Inflammatory macrophage treated with lipopolysaccharide for 1 hour (primary cell): ENCODE measurements at places on chromosomes 7 and 10.

- peak; percentile 67 for DNase-seq
These were observed 154.8 kb upstream of the PRSS58 start for GRCh38 chr7:142412551-142413193.

DNA sequence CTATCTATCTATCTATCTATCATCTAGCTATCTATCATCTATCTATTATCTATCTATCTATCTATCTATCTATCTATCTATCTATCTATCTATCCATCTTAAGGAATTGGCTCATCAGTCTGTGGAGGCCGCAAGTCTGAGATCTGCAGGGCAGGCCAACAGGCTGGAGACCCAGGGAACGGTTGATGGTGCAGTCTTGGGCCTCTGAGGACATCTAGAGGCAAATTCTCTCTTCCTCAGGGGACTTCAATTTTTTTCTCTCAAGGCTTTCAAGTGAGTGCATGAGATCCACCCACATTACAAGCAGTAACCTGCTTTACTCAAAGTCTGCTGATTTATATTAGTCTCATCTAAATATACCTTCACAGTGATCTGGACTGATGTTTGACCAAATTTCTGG lies 197.0 kb downstream of the GLRX3 start:
- no peak for DNase-seq

DNA sequence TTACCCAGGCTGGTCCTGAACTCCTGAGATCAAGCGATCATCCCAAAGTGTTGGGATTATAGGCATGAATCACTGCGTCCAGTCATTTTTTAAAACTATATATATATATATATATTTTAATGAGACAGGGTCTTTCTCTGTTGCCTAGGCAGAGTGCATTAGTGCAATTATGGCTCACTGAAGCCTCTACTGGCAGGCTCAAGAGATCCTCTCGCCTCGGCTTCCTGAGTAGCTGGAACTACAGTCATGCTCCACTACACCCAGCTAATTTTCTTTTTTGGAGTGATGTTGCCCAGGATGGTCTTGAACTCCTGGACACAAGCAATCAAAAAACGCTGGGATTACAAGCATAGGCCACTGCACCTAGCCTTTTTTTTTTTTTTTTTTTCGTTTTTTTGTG lies 55.3 kb upstream of the KAT6B start:
- DNase-seq, result no peak

- DNase-seq, result no peak
These were observed 72.5 kb upstream of the AGR3 start for GRCh38 chr7:16954321-16954720.

- no peak for DNase-seq
These were observed 9.9 kb upstream of the GNAI1 start for GRCh38 chr7:80124526-80125264.

DNA sequence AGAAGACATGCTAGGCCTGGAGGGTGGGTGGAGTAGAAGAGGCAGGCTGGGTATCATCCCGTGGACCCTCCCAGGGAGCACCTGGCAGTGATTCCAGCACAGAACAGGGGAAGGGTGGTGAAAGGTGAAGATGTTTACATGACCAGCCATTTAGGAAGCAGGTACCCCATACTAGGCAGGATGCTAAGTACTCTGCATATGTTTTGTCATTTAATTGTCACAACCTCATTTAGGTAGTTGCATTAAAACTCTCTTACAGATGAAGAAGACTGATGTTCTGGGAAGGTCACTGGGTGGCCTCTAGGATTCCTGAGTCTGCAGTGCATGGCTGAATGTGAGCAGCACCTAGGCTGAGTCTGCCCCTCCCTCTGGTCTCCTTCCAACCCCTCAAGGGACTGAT lies 15.2 kb downstream of the ITPRIP start:
- DNase-seq, result no peak

- DNase-seq, result no peak
These were observed 930 bp downstream of the GARIN1A start for GRCh38 chr7:128672927-128673517.

GRCh38 chr10:98446151-98446660 lies 529 bp downstream of the HPS1 start:
- DNase-seq, result peak; percentile 27

DNA sequence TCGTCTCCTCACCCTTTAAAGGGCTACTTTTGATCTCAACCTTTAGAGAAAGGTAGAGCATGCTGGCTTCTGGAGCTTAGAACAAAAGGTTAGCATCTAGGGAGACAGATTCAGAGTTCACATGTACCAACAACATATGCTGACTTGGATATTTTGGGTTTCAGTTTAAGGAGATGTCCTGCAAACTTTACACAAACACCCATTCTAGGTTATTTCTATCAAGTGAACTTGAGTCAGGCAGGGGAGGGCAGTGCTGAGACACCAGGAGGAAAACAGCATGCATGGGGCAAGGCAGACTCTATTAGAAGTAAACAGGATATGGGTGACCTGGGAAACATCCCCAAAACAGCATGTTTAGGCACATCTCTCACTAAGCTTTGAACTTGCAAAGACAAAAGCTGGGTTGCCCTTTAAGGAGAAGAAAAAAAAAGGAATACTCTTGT lies 43.8 kb downstream of the ARL4A start:
- DNase-seq, result no peak

- no peak for DNase-seq
These were observed 437.6 kb upstream of the ZMIZ1 start for GRCh38 chr10:78630944-78631838.

DNA sequence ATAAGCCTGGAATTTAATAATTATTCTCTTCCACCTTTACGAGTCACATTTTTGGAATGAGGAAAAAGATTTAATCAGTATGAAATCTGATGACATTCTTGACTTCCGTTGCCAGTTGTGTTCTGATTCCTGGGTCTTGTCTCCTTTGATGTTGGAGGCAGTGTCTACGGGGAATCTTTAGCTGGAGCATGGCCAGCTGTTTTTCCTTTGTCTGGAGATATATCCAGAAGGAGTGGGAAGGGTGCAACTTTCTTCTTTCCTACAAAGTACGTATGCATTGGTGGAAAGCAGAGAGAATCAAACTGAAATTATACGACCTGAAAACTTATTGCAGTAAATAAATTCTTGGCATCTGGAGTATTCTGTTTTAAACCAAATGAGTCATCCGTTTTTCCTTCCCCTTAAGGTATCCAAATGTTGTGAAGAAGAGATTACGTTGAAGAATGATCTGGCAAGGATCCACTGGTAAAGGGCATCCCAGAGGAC lies 6.9 kb upstream of the GNG11 start:
- no peak for DNase-seq

DNA sequence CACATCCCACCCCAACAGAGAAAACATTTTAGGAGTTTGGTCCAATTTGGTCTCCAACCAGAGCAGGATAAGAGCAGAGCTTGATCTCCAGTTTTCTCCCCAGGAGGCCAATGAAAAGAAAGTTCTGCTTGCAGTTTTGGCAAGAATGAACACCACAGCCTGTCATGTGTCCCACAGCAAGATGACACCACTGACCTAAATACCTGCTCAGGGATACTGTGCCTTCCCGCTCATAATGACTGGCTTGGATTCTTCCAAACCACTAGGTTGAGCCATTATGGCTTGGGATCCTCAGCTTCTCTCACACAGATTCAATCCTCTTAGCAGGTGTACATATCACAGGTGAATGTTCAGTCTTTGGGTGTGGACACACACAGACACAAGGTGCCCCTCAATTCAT lies 53.3 kb downstream of the C10orf90 start:
- DNase-seq, result no peak

DNA sequence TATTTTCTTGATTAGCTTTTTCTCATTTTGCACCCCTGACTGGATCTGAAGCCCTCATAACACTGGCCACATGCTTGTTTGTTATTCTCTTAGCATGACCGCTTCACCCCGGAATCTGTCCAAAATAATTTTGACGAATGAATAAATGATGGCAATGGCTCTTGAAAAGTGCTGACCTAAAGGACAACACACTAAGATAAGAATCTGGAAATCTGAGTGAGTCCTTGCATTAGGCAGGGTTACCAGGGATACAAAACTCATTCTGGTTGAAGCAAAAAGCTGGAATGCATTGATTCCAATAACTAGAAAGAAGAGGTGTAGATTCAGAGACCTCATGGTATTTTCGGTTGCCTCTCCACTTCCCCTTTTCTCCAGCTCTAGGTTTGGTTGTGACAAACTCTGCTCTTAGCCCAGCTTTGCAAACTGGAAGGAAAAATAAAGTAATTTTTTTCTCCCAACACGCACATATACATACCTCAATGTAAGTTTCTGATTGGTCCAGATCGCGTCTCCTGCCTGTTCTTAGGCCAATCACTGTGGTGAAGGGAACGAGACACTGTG lies 157.4 kb downstream of the SKIDA1 start:
- no peak for DNase-seq

DNA sequence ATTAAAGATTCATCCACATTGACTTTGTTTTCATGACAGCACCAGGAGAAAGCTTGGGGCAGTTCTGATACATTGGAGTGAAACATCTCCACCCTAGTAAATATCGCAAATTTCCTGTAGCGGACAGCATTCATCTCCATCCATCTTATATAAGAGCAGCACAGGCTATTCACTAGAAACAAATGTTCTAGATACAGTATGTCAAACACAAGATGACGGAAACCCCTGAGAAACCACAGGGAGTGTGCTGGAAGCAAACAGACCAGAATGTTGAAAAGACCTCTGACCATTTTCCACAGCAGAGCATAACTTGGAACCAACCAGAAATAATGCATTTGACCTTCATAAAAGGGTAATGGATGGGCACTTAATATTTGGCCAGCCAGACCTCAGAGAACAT lies 343.9 kb downstream of the SORCS1 start:
- DNase-seq, result no peak

DNA sequence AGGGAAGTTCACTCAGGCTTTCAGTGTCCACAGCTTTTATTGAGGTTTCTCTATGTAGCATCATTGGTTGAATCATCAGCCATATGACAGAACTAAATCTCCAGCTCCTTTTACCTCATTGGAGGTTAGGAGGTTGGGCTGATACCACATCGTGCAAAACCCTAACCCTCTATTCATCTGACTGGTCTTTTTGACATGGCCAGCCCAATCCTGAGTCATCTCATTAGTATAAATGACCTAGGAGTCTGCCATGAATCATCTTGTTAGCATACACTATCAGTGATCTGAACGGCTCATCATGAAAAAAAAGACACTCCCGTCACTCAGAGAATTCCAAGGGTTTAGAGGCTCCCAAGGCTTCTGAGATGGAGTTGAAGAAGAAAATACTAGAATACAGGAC lies 669.8 kb upstream of the POT1 start:
- no peak for DNase-seq
